ENCODE measurements at places on chromosomes 7 and 10.
A peak's percentile ranks its signal among the peaks of the same experiment; 100 is the strongest.

- DNase-seq: no peak
Measured at GRCh38 chr10:52542906-52543305, 228.8 kb downstream of the DKK1 start.

DNA sequence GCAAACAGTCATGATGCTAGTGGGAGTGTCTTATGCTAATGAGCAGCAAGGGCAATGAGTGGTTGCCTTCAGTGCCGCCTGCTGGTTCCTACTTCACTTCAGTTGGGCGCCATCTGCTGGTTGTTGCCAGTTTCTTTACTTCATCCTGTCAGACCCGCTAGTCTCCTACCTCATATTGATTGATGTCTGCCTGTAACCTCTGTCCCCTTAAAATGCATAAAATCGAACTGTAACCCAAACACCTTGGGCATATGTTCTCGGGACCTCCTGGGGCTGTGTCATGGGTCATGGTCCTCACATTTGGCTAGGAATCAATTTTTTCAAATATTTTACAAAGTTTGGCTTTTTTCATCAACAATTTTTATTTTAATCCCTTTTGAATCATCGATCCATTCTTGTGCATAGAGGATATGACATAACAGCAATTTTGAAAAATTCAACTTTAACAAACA lies 62.8 kb upstream of the C7orf33 start:
- peak; percentile 80 for DNase-seq

DNA sequence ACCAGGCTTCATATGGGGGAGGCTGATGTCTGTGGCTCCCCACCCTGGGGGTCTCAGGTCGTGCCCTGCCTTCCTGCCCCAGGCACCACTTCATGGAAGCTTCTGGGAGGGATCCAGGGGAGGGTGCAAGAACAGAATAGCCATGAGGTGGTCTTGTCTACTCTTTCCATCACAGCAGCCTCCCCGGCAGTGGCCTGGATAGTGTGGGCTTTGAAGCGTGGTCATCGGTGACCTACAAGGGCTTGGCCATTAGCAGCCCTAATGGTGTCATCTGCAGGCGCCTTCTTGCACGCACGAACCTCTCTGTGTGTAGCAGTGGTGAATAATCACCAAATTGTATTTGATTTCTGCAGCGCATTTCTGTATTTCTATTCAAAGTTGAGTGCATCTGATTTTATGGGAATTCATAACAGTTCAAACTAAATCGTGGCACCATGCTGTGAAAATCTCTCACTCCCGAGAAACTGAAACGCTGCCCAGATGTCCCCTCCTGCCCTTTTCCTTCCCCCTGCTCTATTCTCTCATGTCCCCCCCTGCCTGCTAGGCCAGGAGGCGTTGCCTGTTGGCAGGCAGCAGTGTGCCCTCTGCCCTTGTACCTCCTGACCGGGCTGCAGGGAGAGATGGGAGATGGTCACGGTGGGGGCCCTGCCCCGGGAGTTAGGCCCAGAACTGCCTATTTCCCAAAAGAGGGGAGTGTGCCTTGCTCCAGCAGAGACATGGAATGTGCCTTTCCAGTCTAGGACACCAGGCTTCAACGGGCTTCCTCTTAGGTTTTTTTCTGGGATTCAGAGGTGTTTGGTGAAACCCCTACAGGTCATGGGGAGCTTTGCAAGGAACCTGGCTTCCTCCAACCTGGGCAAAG lies 34.8 kb downstream of the CDH23 start:
- DNase-seq: no peak

- DNase-seq: no peak
Measured at GRCh38 chr7:19972876-19973275, 199.5 kb upstream of the TMEM196 start.

DNA sequence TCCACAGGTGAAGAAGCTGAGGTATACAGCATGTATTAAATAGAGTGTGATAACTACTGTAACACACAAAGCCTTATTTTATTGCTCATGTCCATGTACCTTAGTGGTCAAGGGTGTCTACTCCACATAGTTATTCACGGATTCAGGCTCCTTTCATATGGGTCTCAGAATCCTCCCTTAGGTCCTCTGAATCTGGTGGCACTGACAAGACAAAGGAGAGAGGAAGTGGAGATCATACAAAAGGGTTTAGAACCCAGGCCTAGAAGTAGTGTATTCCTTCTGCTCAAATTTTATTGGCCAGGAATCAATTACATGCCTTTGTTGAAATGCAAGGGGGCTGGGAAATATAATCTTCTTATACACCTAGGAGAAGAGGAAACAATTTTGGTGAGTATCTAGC lies 164.6 kb downstream of the PTEN start:
- DNase-seq: no peak

DNA sequence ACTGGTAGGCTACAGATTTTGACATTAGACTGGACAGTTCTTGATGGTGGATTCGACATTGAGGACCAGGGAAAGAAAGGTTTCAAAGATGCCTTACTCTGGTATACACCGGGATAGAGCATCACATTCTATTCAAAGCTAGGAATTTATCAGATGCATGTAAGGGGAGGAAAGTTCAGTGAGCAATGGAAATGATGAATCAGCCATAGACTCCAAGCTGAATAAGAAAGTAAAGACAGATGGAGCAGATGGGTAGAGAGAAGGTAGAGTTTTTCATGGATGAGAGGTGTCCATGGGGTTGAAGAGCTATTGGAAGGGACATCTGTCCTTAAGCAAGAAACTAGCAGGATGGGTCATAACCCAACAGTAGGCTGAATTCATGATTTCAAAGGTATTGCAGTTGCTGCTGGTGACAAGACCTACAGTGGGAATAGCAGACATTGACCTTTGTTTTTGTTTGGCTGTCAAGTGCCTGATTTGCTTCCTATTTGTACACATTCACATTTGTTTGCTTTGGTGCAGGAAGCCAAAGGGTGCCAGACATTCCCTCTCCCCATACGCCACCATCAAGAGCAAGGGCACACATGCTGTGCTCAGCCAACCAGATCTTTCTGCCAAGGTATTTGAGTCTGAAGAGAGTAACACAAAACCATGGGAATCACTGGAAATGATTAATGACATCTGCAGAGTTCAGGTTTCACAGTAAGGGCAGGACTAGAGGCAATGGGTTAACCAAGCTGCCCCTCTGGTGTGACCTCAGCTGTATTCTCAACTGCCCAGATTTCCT lies 8.6 kb upstream of the CACUL1 start:
- no peak for DNase-seq

- DNase-seq: no peak
Measured at GRCh38 chr10:130862626-130863025, 448.9 kb downstream of the TCERG1L start.

- no peak for DNase-seq
Measured at GRCh38 chr10:121324678-121325213, 273.5 kb downstream of the FGFR2 start.

- no peak for DNase-seq
Measured at GRCh38 chr10:121702351-121703320, 104.4 kb upstream of the FGFR2 start.

- no peak for DNase-seq
Measured at GRCh38 chr10:86376403-86376802, 9.8 kb upstream of the GRID1 start.

DNA sequence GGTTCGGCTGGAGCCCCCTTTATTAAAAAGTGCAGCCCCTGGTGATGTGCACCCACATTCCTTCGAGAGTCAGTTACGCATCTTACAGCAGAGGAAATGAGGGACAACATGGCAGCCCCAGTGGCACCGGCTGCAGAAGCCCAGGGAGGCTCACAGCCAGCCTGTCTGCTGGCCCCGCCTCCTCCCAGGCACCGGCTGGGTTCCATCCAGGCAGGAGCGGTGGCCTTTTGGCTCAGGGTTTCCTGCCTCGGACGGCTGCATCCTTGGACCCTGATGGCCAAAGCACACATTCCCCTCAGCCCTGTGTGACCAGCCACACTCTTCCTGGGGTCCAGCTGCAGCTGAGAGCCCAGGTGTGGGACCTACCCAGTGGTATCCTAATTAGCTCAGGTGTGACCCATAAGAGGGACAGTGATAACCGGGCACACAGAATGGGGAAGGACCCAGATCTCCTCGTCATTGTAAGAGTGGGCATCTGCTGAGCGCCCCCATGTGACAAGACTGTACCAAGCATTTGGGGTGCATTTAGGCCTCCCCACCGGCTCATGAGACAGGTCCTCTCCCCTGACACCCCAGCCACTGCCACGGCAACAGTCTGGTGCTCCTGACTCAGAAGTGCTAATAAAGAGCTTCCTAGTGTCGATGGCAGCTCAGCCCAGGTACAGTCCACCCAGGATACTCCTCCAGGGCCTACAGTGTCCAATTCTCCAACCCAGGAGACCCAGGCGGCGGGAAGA lies 63.3 kb upstream of the CHST15 start:
- DNase-seq: no peak

- DNase-seq: no peak
Measured at GRCh38 chr7:77561352-77561751, 24.3 kb downstream of the PTPN12 start.

DNA sequence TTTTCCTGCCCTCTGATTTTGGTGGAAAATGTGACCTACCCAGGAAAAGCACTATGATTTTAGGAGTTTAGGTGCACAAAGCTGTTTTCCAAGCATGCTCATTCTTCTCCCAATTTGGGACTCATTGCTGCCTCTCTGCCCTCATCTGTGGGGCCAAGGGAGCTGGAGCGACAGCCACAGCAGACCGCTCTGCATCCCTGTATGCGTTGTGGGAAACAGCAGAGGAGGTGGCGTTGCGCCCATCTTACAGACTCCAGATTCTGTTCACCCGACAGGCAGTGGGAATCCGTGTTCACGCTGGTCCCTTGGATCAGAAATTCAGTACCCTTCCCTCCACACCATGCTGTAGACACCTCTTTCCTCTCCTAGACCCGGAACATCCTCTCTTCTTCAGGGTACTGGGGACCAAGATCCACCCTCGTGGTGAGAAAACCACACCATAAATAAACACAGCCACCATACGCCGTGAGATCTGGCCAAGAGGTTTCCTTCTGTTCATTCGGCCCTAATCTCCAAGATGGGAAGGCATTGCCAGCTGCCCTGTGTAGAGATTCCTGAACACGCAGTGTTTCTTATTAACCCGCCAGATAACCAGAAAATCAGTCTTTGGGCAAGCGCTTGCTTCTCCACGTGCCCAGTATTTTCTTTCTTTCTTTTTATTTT lies 87.9 kb downstream of the CUX1 start:
- DNase-seq: no peak

DNA sequence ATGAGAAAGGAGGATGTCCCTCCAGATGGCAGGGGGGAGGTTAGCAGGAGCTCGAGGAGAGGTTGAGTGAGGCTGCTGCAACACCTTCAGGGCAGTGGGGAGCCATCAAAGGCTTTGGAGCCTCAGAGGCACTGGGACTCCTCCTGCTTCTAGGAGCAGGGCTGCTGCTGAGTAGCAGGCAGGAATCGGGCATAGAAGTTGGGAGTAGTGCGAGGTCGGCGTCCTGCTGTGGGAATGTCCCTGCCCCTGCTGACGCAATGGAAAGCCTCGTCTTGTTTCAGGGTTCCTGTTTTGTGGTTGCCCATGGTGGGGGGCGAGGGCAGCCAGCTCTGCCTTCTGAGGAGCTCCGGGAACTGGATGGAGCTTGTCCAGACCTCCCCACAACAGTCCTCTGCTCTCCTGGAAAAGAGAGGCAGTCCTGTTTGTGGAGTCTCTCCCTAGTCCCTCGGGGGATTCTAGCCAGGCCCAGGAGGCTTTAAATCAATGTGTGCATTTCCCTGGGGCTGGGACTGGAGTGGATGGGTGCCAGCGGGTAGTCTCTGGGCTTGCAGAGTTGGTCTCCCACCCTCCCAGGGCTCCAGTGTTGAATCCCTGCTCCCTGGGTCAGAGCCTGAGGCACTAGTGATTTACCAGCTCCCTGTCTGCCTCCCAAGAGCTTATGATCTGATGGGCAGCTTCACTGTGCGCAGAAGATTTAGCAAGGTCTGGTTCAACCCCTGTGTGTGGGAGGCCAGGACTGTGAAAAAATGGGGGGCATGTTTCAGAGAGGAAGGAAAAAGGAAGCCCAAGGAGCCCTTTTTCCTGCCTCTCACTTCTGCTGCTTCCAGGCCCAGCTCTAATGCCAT lies 98.7 kb upstream of the PPIF start:
- DNase-seq: no peak

DNA sequence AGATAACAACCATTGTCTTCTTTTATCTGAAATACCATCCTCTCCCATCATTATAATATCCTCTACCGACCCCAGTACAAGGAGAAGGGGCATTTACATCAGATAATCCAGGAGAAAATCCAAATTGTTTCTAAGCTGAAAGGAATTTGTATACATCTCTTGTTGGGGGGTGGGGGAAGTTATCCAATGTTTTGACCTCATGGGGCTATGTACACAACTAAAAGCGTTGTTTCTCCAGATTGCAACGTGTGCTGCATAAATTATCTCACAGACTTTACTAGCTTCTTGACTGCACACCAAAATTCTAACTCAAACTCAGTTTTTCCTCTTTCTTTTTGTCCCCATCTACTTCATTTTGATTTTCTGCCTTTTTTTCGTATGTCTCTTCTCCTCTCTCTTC lies 156.7 kb downstream of the TWIST1 start:
- no peak for DNase-seq

GRCh38 chr7:82548141-82548688 lies 104.6 kb upstream of the CACNA2D1 start:
- DNase-seq: no peak

DNA sequence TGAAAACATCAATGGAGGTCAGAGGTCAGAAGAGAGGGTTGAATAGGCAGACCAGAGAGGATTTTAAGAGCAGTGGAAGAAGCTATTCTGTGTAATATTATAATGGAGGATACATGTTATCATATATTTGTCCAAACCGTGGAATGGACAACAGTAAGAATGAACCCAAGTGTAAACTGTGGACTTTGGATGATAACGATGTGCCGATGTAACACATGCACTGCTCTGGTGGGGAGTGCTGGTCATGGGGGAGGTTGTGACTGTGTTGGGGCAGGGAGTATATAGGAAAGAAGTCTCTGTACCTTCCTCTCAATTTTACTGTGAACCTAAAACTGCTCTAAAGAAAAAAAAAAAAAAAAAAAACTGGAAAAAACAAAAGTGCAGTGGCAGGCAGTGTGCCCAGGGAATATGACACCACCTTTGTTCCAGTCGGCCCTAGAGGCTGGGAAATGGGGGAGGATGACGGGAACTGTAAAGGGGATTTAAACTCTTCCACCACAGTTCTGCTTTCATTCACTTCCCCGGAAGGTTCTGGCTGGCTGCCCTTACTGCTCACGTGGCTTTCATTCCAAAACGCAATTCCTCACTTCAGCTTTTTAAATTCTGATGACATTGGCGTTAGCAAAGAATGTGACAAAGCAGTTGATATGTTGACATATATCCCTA lies 113.7 kb upstream of the ANKRD1 start:
- DNase-seq: no peak

DNA sequence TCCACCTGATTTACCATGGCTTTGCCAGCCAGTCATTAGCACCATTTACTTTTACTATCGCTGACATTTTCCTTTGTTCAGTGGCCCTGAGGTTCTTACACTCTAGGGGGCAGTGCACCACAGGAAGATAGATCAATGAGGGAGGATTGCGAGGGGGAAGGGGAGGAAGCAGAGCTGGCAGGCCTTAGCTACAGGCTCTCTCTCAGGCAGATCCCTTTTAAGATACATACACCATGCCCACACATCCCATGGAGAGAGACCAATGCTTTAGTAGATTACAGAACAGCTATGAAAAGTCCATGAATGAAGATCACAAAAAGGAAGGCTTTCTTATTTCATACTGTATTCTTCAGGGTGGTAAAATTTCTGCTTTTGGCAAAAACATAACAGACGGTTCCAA lies 47.4 kb downstream of the DENND11 start:
- peak; percentile 24 for DNase-seq

Measured in stimulated activated CD4-positive, alpha-beta T cell treated with anti-CD3 and anti-CD28 coated beads, Interleukin-4, amount 100 ng/mL, for 4 hours (primary cell).